Activated CD8-positive, alpha-beta memory T cell treated with anti-CD3 and anti-CD28 coated beads for 4 hours (primary cell): ENCODE measurements at places on chromosomes 16 and 17.

DNA sequence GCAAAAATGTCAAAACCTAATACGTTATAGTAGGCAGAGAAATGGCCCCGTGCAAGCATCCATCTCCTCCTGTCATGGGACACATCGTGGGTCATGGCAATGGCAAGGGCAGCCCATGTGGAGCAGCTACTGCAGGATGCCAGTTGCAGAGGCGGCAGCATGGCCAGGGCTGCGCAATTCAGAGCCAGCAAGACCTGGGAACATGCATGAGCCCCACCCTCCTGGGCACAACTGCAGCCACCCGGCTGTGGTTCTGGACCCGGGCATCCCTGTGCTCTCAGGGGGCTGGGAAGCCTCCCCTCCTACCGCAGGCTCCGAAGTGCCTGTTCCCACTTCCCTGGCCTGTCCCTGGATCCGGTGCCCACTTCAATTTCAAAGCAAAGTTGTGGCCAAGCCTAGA, 203.6 kb downstream of the CPPED1 start:
- no peak for DNase-seq

DNA sequence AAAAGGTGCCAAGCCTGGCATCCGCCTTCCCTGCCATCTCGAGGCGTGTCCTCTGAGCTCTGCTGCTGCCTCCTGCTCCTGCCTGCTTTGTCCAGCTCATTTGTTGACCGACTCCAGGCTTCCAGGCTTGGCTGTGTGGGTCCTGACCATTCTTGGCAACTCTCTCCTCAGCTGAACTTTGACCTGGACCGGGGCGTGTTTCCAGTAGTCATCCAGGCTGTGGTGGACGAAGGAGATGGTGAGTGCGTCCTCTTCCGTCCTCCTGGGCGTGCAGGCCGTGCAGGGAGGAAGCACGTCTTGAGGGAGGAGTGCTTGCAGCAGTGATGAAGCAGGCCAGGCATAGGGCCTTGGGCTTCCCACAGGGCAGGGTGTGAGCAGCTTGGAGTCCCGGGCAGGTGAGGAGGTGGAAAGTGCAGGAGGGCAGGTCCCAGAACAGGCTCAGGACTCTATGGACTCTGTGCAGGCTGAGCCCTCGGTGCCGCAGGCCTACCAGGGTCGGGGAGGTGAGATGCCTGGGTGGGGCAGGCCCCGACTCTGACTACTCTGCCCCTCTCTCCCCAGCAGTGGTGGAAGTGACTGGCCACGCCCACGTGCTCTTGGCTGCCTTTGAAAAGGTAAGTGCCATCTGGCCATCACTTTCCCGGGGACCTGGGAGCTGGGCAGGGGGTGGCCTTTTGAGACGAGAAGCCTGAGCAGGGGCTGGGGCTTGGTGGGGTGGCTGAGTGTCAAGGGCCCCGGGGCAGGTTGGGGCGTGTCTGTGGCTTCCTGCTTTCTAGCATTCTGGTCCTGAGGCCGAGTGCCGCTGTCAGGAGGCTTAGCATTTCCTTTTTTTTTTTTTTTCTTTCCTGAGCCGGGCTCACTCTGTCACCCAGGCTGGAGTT, 28.6 kb upstream of the NUDT16L1 start:
- peak; percentile 20 for DNase-seq

DNA sequence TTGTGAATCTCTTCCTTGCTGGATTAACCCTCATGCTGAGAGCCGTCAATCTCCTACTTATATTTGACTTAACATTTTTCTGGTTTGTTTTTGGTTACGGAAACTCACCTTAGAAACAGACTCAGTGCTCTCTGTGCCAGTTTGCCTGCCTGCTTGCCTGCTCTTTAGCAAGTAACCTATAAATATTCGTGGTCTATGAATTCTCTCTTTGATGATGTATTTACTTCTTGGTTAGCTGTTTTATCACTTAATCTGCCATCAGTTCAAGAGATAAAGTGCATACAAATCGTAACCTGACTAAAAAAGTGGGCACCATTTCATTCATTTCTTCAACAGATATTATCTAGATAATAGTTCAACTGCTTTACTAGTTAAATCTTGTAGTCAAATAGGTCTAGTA, 26.7 kb downstream of the CYB5B start:
- DNase-seq: no peak

GRCh38 chr17:73201215-73202069, 8.6 kb downstream of the COG1 start:
- DNase-seq: no peak

DNA sequence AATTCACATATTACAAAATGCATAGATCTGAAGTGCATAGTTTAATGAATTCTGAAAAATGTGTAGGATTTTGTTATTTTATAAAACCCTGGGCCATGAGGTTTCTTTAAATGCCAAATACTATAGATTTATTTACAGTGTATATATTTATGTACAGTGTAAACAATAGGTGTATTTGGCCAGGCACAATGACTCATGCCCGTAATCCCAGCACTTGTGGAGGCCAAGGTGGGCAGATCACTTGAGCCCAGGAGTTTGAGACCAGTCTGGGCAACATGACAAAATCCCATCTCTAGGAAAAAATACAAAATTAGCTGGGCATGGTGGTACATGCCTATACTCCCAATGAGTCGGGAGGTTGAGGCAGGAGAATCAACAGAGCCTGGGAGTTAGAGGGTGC, 249.4 kb downstream of the PRKCA start:
- no peak for DNase-seq

- DNase-seq: no peak
Observed at GRCh38 chr16:10776280-10776679, 32.6 kb downstream of the NUBP1 start.

DNA sequence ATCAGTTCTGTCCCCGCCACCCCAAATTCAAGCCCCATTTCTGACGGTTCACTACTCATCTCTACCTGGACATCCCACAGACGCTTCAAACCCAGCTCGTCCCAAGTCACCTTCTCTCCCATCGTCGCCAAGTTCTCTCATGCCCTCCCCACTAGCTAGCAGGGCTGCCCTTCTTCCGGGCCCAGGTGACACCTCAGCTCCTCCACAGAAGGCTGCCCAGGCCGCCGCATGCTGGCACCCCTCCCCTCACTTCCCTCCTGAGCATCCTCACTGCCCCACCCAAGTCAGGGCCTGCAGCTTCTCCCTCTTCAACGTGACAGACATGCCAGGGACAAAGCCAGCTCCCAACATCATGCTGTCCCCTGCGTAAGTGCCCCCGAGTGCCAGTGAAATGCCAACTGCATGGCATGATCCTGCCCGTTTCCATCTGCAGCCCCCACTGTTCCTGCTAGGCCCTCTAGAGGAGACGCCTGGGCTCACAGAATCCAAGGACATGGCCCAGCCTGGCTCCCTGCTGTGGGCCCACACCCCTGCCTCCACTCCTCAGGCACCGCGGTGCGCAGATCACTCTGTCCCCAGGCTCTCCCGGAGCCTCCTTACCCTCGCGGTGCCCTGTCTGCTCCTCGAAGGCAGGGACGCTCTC, 5.9 kb downstream of the CYB561 start:
- no peak for DNase-seq

DNA sequence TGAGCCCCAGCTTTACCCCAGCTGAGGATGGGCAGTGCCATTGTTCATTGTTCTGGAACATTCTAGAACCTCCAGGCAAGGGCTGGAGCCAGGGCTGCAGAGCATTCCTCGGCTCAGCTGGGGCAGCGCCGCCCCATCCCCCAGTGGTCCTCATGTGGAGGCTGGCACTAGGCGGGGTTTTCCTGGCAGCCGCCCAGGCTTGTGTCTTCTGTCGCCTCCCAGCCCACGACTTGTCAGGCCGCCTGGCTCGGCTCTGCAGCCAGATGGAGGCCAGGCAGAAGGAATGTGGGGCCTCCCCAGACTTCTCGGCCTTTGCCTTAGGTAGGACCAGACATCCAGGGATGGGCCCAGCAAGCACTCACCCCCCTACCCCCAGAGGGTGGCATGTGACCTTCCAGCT, at the start of gene TMEM95:
Gene TMEM95 (plus strand): TSS at position 104 of the 400 bp plus-strand sequence. CDS start 49 bp downstream, at position 153.
- DNase-seq: no peak

DNA sequence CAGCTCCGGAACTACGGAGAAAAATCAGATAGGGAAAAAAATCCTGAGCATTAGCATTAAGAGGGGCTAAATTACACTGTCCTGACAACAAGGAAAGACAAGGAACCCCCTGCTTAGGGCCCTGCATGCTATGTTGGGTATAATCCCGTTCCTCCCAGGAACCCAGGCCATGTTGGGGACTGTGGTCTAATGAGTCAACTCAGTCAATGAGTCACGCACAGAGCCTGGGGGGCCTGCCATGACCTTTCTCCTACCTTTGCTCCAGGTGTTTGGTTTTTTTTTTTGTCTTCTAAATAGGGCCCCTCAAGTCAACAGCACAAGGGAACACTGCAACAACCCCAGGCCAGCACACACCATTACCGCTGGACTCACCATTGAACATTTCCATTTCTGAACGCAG, 8.9 kb upstream of the ZNF200 start:
- DNase-seq: no peak

GRCh38 chr17:70369391-70369790, 200.1 kb downstream of the KCNJ2 start:
- no peak for DNase-seq

DNA sequence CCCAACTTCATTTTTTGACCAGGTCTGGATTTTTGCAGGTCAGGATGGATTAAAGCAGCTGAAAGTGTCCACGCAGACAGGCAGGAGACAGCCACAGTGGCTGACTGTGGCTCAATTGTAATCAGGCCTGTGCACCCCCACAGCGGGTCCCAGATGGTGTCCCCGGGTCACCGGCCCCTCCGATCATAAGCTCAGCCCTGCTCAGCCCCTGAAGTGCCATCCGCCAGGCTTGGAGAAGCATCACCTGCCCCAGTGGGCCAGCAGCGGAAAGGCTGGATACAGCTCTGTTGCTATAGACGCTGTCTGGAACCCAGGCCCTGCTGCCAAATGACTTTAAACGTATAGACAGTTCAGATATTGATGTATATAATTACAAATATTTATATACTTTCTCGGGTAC, 60.6 kb downstream of the RPH3AL start:
- DNase-seq: no peak

GRCh38 chr17:19644493-19645210, 3.9 kb upstream of the ALDH3A2 start:
- DNase-seq: no peak

- no peak for DNase-seq
Observed at GRCh38 chr17:71937914-71938313, 182.9 kb upstream of the SOX9 start.

GRCh38 chr17:70121126-70121525, 46.1 kb downstream of the KCNJ16 start:
- no peak for DNase-seq

DNA sequence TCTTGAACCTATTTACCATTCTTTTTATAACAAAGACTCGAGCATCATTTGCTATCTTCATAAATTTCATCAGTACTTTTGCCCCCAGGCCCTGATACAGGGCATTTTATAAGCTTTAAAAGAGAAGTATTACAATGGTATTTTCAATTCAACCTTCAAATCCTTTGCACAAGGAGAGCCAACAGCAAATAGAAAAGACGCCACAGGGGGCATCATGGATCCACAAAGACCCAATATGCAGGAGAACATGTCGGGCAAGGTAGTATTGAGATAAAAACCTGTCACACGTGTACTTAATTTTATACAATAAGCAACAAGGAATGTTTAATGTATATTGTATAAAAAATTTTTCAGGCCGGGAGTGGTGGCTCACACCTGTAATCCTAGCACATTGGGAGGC, 10.2 kb downstream of the MAP3K14 start:
- no peak for DNase-seq
